Stimulated activated CD8-positive, alpha-beta memory T cell treated with anti-CD3 and anti-CD28 coated beads, Interleukin-15, amount 100 ng/mL, for 24 hours (primary cell): ENCODE measurements at places on chromosomes 2 and 18.

GRCh38 chr2:157897106-157897971, 21.2 kb upstream of the ACVR1 start:
- no peak for DNase-seq

GRCh38 chr2:191676790-191677645, 918 bp upstream of the NABP1 start:
- no peak for DNase-seq

DNA sequence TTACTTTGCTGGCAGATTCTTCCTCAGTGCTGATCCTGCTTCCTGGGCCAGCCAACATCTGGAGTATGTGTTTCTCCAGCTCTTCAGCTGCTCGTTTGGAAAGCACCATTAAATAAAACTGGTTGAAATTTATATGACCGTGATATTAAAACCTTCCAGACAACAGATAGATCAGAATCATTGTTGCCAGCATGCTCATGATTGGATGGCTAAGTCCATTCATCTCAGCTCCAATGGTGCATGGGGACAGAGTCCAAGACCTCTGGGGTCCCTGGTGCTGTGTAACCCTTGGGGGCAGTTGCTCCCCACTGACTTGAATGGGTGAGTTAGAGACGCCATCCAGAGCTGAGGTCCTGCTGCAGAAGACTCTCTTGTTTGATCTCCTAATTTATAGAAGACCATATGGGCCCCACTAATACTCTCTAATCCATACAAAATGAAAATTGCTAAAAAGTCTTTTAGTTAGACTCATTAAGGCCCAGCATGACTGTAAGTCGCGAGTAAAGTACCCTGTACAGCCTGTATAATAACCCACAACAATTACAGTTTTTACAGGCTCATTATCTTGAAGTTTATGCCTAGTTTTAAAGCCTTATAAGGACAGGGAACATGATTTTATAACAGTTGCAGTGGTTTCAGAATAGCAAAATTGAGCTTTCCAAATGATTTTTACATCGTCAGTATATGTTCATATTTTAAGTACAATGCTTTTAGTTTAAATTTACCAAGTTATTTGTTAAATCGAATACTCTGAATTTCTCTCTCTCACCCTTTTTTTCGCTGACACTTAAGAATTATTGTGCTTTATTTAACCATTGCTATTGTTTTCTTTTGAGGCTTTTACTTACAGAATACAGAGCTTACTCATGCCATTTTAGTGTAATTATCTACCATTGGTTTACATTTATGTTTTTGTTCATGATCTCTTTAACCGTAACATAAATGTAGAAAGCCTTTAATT, 60.0 kb downstream of the CABLES1 start:
- no peak for DNase-seq

DNA sequence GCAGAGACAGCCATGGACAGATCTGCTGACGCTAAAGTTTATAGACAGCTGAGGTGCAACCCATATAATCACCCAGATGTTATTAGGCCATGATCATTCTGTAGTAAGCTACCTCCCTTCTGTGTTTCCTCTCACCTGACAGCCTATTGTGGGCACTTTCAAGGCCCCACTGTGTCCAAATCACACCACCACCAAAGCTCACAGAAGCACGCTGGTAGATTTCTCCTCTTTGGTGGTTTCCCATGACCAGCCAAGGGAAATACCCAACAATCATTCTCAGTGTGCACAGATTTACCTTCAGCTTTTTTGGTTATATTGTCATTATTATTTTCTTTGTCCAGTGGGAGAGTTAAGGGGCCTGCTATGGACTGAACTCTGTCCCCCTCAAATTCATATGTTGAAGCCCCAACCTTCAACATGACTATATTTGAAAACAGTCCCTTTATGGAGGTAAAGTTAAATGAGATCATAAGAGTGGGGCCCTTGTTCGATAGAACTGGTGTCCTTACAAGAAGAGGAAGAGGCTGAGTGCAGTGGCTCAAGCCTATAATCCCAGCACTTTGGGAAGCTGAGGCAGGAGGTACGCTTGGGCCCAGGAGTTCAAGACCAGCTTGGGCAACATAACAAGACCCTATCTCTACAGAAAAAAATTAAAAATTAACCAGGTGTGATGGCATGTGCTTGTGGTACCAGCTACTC, 74.0 kb upstream of the MSH6 start:
- DNase-seq, result no peak

GRCh38 chr2:61604433-61604832, 66.3 kb upstream of the XPO1 start:
- DNase-seq, result no peak

DNA sequence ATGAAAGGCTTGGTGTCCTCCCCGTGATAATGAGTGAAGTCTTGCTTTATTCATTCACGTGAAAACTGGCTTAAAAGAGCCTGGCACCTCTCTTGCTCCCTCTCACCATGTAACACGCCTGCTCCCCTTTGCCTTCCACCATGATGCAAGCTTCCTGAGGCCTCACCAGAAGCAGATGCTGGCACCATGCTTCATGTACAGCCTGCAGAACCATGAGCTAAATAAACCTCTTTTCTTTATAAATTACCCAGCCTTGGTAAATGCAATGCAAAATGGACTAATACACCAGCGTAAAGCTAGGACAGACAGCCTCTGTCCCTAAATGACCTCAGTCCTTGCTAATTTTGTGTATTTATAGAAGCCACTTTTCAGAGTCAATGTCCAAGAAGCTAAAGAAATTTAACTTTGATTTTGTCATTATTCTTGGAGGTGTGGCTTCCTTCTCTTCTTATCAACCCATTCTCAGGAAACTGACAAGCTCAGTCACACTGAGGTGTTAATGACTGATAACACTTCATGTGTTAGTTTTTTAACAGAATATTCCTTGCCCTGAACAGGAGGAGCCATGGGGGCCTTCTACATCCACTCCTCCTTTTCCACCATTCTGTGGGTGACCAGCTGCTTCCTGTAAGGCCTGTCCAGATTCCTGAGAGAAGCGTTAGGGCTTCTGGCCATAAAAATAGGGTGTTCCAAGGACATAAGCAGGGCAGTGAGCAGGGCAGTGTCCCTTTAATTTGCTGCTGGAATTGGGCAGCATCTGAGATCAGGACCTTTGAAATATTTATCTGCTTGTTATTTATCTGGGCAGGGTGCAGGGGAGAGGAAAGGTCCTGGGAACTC, 38.0 kb upstream of the EPAS1 start:
- no peak for DNase-seq

DNA sequence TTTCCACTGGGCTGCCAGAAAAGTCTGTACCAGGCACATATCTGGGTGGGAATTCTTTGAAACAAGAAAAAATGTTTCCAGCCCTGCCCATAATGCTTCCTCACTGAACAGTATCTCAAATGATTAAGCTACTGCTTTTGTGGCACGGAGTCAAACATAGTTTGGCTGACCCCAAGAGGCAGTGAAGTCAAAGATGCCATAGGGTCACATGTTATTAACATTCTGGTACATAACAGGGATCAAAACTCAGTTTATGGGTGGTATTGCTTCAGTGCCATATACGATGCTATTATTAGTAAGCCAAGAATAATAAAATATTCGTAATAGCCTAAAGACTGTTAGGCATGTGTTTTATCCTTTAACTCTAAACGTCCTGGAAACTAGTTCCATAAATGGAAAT, 112.4 kb downstream of the FEZ2 start:
- no peak for DNase-seq

DNA sequence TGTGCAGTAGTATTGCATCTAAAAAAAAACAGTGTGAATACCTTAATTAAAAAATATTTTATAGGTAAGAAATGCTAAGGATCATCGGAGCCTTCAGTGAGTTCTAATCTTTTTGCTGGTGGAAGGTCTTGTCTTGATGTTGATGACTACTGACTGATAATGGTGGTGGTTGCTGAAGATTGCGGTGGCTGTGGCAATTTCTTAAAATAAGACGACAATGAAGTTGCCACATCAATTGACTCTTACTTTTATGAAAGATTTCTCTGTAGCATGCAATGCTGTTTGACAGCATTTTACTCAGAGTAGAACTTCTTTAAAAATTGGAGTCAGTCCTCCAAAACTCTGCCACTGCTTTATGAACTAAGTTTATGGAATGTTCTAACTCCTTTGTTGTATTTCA, 36.2 kb downstream of the GLS start:
- DNase-seq, result no peak

DNA sequence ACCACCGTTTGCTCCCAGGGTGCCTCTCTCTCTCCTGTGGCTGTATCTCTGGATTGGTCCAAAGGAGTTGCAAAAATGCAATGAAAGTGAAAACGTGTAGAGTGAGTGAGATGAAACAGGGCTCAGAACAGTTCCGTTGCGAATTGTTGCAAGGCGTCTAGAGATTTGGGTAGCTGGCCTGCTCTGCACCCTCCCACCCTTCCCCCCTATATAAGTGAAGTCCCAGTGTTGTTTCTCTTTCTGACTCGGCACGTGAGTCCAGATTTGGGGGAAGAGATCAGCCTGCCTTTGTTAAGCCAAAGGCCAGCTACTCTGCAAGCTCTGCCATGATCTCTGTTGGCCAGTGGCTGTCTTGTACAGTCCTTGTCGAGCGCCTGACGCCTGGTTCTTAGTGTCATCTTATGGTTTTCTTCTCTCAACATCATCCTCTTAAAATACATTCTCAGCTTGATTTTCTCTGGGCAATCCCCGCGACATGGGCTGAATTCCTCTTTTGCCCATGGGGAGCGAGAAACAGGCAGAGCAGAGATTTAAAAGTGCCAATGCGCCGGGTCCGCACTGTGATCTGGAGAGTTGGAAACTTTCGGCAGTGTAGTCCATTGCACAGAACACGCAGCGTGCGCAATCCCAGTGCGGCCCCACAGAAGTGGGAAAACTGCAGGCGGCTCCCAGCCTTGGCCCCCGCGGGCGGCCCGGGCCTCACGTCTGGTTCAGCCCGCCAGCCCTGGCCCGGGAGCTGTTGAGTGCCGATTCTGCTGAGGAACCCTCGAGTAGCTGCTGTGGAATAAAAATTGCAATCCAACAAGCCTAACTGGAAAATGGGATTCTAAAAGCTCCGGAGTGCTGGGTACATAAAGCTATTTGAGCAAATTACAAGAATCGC, 9.3 kb downstream of the MEIS1 start:
- DNase-seq, result no peak

- no peak for DNase-seq
Measured at GRCh38 chr2:230734247-230735175, 21.9 kb downstream of the CAB39 start.

- DNase-seq, result no peak
Measured at GRCh38 chr2:76546207-76546606, 835.5 kb upstream of the GCFC2 start.

- DNase-seq, result no peak
Measured at GRCh38 chr2:199757233-199757870, 93.6 kb downstream of the FTCDNL1 start.

- DNase-seq, result no peak
Measured at GRCh38 chr2:47295131-47295980, 107.6 kb upstream of the MSH2 start.

DNA sequence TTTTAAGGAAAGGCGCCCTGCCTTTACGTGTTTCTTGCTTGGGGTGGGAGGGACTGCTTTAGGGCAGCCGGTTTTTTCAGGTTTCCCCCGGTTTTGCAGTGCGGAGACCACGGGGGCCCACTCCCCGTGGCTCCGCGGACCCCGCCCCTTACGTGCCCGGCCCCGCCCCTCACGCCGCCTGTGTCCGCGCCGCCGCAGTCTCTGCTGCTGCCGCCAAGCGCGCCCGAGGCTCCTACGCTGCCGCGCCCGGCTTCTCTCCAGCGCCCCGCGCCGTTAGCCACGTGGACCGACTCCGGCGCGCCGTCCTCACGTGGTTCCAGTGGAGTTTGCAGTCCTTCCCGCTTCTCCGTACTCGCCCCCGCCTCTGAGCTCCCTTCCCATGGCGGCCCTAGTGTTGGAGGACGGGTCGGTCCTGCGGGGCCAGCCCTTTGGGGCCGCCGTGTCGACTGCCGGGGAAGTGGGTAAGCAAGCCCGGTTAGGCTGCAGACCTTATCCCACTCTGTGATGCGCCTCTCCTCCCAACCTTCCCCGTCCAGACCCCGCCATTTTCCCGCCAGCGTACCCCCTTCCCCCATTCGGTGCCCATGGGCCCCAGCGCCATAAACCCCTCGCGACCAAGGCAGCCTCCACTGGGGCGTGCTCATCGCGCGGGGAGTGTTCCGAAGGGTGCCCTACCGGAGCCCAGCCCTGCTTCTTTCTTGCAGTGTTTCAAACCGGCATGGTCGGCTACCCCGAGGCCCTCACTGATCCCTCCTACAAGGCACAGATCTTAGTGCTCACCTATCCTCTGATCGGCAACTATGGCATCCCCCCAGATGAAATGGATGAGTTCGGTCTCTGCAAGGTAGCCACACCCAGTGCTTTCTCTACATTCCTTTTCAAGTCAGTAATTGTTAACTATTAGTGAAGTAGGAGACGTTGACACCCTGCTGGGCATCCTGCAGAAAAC, at the start of gene CAD:
Gene CAD, plus strand, starts transcription at position 197 of the 949 bp plus-strand sequence. Its CDS starts 183 bp downstream, at position 380.
- DNase-seq, result peak; percentile 79

DNA sequence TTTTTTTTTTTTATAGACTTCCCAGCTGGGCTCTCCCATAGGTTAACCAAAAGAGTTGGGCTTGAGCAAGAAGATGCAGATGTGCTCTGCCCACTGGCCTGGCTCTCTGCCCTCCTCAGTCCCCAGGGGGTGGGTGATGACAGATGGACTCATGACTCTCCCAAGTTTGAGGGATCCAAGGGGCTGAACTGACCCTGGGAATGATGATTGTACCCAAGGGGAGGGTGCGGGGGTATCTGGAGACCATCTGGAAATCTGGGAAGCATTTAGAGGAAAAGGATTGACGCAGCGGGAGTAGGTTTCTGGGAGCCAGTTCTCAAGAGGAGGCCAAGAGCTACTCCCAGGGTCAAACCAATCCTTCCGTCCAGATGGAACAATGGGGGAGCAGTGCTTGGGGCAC, 330.8 kb downstream of the CYP26B1 start:
- no peak for DNase-seq

DNA sequence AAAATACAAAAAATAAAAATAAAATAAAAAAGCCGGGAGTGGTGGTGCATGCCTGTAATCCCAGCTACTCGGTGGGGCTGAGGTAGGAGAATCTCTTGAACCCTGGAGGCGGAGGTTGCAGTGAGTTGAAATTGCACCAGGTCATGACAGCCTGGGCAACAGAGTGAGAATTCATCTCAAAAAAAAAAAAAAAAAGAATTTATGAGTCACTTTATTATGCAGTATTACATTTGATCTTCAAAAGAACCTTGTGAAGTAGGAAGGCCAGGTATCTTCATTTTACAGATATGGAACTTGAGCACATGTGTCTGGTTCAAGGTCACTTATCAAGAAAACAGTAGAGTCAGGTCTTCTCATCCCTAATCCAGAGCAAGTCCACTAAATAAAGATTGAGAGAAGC, 459.4 kb upstream of the HNRNPA3 start:
- DNase-seq, result no peak

DNA sequence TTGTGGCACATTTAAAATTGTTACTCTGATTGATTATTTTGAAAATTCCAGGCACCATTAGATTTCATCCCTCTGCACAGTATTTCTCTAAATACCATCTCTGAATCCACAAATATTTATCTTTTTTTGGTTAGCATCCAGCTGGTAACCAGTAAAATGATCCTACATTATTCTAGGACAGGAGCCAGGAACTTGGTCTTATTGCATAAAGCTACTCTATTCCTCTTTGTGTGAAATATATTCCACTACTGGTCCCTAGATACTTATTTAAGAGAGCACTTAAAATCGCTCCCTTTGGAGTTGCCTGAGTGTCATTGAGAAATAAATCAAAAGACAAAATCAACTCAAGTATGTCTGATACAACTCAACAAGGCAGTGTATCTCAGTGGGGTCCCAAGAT, 7.4 kb upstream of the MBOAT2 start:
- no peak for DNase-seq

- DNase-seq, result no peak
Measured at GRCh38 chr2:20615068-20615465, 35.8 kb downstream of the HS1BP3 start.

GRCh38 chr18:46711444-46711863, 45.4 kb downstream of the ST8SIA5 start:
- no peak for DNase-seq

GRCh38 chr18:58148954-58149471, 105.0 kb downstream of the NEDD4L start:
- no peak for DNase-seq
